ENCODE measurements at places on chromosomes 16 and 17.

DNA sequence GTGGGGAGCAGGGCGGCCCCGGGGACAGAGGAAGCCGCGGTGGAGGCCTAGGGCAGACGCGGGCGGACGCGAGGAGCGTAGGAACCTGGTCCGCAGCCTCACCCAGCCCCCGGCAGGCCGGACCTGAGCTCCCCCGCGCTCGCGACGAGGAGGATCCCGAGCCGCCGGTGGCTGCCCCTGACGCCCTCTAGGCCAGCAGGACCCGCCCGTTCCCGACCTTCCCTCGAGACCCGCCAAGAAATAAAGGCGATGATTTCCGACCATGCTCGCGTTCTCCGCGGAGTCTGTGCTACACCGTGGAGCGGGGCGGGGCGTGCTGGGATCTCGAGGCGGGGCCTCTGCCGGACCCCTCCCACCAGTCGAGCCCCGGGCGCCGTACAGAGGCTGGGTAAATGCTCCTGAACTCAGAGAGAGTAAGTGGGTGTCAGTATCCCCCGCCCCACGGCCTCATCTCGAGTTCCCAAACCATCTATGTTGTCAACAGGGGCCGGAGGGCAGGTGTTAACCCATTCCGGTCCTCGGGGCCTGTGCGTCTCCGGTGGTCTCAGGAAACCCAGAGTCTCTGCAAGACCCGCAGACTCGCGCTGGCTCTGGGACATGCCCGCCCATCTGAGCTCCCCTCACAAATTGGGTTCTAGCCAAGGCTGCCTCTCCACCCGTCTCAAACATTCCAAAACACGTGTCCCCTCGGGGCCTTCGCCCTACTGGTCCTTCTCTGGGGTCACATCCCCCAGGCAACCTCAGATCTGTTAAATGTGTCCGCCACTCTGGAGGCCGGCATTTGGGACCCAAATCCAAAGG, 13.7 kb downstream of the SYCE1L start:
- peak; percentile 87 for DNase-seq

DNA sequence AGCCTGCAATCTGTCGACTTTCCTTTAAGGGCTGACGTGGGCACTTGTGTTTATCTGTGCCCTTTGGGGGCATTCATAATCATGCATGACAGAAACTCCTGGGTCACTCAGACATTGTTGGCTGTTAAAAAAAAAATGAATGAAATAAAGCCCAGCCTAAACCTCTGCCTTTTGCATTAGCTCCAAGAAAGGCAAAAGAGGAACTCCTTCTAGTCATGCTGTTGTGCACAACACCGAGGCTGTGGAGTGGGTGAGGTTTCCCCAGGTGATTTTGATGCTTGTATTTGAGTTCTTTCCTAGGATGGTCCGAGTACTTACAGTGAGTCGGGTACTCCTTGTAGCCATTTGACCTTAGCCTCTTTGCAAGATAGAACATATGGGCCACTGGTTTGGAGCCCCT, 49.6 kb upstream of the IRX6 start:
- no peak for DNase-seq

DNA sequence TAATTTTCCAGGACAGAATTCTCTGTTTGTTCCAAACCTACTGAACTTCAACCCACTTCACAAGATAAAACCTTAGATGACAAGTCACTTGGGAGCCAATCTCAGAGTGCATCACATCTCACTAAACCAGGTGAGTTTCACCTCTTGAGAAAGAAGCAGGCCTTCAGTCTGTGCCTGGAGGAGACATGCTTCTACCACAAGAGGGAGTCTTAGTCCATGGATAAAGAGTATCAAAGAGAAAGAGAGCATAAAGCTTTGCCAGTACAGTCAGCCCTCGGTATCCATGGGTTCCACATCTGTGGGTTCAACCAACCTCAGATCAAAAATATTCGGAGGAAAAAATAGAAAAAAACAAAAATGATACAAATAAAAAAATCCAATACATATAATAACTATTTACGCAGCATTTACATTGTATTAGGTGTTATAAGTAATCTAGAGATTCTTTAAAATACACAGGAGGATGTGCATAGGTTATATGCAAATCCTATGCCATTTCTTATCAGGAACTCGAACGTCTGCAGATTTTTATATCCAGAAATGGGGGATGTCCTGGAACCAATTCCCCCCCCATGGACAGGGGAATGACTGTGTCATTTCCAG, 37.7 kb downstream of the DUSP14 start:
- DNase-seq = no peak

GRCh38 chr16:16905850-16906249, 526.9 kb downstream of the NPIPA7 start:
- DNase-seq = no peak

- no peak for DNase-seq
These were observed at the start of gene LAT for GRCh38 chr16:28984619-28985135. TSS of gene LAT (plus strand) at chr16:28985052. CDS start at chr16:28985418, 366 bp downstream.

GRCh38 chr16:28495795-28496749, 1.6 kb downstream of the APOBR start:
- no peak for DNase-seq

DNA sequence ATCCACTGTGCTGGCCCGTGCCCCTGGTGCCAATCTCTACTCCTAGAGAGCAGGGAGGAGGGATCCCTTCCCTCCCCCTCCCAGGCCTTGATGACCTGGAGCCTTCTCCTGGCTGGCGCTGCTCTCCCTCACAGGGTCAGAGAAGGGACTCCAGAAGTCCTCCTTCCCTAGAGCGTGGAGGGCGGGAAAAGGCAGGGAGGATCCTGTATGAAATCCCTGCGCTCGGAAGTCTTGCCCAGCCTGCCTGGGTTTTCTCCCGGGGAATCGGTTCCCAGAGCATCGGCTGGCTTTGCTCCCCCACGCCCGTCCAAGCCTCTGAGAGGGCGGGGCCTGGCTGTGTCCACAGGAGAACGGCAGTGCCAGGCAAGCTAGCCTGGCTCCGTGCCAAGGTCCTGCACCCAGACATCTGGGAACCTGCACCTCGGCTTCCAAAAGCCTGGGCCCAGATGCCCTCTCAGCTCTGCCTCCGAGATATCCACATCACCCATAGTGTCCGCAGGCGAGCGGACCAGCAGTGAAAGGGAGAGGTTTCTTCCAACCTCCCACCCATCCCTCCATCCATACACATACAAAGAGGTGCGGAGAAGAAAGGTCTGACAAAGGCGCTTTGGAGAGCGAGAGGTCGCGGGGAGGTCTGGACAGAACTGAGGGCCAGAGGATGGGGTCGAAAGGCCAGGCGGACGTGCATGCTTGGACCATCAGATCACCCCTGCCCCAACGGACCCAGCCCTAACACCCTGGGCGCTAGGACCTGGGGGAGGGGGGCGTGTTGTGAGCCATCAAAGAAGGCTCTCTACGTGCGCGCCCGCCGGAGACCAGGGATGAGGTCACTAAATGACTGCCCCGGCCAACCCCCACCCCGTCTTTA, 1.1 kb downstream of the MPP2 start:
- peak; percentile 94 for DNase-seq

GRCh38 chr16:8764525-8765250, 32.8 kb downstream of the TMEM186 start:
- DNase-seq = no peak
